ENCODE measurements at places on chromosomes 1 and 21. TPM values are rescaled to one million over a fixed set of nuclear protein-coding genes. Genes with fewer than 3 reads are reported as not detected.

PTPN7 gene
- total RNA-seq, result 6.2 TPM

PTGFR gene
- total RNA-seq, result 2.2 TPM

HSD11B1 gene
- total RNA-seq, result 2.0 TPM

ARHGAP30 gene
- total RNA-seq, result 7.7 TPM

TMCO1 gene
- total RNA-seq, result 40.4 TPM

COG2 gene
- total RNA-seq, result 24.8 TPM

AP4B1 gene
- total RNA-seq, result 8.0 TPM

DNA sequence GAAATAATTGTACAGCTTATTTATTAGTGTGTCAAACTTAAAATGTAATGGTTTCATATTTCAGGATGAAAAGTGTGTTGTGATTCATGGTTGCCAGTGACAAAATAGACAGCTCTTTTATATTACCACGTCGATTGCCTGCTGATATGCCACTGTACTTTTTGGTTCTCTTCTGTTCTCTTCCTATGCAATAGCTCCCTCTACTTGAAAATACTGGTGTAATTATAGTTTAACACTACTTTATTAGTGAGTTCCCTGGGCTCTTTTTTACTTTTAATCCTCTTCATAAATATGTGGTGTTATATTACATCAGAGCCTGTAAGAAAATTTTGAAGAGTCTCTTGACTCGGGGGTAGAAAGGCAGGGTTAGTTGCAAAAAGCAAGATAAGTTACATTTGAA is 111.3 kb downstream of the PATJ start:
- H3K36me3 ChIP-seq, result no peaks in the 10 kb centered on the region
- H3K27me3 ChIP-seq, result no peaks in the 10 kb centered on the region
- H3K4me3 ChIP-seq, result no peak overlapping the region
- no peak for DNase-seq
- H3K27ac ChIP-seq, result no peak overlapping the region

DNA sequence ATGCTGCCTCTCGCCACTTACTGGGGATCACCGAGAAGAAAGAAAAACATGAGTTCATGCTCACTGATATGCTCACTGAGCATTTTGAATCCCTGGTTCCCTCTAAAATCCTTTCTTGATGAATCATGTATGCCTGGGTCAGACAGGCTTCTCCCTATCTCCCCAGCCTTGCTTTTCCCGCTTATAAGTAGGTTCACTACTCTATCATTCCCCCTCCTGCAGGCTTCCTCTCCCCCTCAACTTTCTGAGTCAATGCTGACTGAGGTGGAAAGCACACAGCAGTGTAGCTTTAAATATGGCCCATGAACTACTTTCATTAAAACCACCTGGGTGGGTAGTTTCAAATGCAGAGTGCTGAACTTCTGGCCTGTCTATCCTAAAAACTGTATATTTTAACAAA is 41.7 kb downstream of the FMO4 start:
- no peak overlapping the region for H3K27ac ChIP-seq
- no peak for DNase-seq
- no peaks in the 10 kb centered on the region for H3K4me1 ChIP-seq
- H3K4me3 ChIP-seq, result no peak overlapping the region
- no peaks in the 10 kb centered on the region for H3K27me3 ChIP-seq

DNA sequence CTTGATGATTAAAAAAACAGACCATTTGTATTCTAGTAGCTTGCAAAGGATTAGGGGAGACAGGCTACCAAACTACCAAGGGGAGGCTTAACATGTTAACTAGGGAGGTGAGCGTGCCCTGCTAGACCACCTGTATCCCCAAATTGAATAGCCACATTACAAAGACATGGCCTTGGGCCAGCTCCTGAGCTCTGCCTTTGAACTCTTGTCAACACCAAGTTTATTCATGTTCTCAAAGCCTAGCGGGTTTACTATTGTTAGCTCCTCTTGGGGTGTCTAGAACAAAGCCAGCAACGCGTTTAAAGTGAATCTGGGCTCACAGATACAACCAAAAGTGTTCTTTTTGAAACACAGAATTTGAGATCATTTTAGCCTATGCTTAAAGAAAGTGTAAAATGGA is 36.3 kb downstream of the SMYD2 start:
- DNase-seq, result no peak
- H3K4me1 ChIP-seq, result no peaks in the 10 kb centered on the region

DNA sequence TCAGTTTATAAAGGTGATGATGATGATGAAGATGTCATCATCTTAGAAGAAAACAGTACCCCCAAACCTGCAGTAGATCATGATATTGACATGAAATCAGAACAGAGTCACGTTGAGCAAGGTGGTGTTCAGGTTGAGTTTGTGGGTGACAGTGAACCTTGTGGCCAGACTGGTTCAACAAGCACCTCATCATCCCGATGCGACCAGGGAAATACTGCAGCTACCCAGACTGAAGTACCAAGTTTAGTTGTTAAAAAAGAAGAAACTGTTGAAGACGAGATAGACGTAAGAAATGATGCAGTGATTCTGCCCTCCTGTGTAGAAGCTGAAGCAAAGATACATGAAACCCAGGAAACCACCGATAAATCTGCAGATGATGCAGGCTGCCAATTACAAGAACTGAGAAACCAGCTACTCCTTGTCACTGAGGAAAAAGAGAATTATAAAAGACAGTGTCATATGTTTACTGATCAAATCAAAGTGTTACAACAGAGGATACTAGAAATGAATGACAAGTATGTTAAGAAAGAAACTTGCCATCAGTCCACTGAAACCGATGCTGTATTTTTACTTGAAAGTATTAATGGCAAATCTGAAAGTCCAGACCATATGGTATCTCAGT is 16.0 kb upstream of the CHAF1B start:
- H3K36me3 ChIP-seq, result peaks cover 42% of the 10 kb centered on the region
- no peak for DNase-seq
- no peak overlapping the region for H3K27ac ChIP-seq
- no peaks in the 10 kb centered on the region for H3K4me1 ChIP-seq

DNA sequence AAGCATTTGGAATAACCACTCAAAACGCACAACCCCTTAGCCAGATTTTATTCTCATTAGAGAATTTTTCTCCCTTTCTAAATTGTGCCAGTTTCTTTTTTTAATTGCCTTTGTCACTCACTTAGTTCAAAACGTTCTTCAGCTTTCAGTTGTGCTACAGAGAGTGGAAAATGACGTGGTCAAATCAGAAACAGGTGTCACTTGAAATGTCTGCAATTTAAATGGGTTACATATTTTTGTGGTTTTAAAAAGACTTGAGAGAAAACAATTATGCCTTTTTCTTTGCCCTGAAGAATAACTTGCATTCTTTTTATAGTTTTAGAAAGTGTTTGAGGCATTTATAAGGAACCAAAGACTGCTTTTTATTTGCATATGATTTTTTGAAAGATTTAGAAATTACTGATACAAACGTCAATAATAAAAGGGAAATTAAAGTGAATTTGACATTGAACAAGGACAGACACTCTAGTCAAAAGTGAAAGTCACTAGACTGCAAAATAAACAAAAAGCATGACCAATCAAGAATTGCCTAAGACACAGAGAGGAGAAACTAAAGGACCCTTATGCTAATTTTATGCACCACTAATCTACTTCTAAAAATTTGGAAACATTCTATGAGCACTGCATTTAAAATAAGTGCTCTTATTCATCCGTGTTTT is 191.0 kb downstream of the TPR start:
- no peak for DNase-seq
- no peak overlapping the region for H3K4me3 ChIP-seq
- H3K36me3 ChIP-seq, result no peaks in the 10 kb centered on the region
- H3K27ac ChIP-seq, result no peak overlapping the region
- no peaks in the 10 kb centered on the region for H3K27me3 ChIP-seq
- H3K4me1 ChIP-seq, result no peaks in the 10 kb centered on the region

GRCh38 chr1:225525377-225525776 is 97.5 kb upstream of the LBR start:
- no peak for DNase-seq
- peaks cover 15% of the 10 kb centered on the region for H3K4me1 ChIP-seq
- H3K4me3 ChIP-seq, result no peak overlapping the region
- H3K27me3 ChIP-seq, result no peaks in the 10 kb centered on the region

DNA sequence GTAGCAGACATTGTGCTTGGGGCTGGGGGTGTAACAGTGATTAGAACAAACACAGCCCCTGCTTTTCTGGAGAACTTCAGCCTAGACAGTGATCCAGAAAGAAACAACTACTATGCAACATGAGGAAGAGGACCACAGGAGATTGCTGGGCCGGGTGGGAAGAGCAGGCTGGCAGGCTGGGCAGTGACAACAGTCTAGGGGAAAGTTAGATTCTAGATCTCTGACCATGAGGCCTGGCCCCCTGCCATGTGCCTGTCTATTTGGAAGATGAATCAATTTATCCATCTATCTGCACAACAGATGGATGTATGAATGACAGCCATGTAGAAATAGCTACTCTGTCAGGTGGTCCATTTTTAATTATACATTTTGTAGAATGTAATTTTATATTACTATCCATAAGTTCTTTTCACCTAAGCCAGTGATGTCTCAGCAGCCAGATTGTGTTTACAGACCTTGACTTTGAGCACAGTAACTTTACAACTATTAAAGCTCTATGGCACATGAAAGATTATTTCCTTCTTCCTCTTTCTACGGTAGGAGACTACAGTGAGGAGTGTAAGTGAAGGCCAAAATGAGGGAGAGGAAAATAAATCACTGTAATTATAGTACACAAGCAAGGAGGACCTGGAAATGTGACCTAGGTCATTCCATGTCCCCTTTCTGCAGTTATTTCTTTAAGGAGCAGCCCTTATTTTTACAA is 15.5 kb downstream of the CLIC6 start:
- H3K4me1 ChIP-seq, result no peaks in the 10 kb centered on the region
- H3K4me3 ChIP-seq, result no peak overlapping the region
- H3K27ac ChIP-seq, result no peak overlapping the region
- H3K27me3 ChIP-seq, result peaks cover 5% of the 10 kb centered on the region
- DNase-seq, result no peak
- no peaks in the 10 kb centered on the region for H3K36me3 ChIP-seq

DNA sequence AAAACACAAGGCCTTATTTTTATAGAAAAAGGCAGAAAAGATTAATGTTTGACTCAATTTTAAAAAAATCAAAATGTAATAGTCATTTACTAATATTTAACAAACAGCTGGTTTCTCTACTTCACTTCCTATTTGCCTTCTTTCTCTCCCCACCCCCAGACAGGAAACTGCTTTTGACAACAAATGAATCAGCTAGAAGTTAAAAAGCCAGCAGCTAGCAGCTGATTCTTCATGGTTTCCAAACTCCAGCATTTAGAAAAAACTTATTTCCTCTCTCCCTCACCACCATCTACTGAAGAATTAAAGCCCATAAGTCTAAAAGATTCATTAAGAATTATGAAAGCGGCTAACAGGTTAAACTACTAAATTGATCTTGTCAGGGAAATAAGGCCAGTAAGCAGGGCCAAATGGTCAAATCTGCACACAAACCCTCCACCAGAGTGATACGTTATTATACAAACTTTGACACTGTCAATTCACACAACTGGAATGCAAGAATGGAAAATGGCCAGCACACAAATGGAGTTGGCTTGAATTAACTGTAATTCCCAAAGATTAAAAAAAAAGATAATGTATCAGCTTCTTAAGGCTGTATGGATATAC is 4.0 kb downstream of the WDR26 start:
- DNase-seq, result no peak
- H3K36me3 ChIP-seq, result peaks cover 6% of the 10 kb centered on the region
- peak overlapping the region; percentile 89 for H3K27ac ChIP-seq
- H3K4me1 ChIP-seq, result peaks cover 77% of the 10 kb centered on the region
- H3K4me3 ChIP-seq, result peak overlapping the region; percentile 88

DNA sequence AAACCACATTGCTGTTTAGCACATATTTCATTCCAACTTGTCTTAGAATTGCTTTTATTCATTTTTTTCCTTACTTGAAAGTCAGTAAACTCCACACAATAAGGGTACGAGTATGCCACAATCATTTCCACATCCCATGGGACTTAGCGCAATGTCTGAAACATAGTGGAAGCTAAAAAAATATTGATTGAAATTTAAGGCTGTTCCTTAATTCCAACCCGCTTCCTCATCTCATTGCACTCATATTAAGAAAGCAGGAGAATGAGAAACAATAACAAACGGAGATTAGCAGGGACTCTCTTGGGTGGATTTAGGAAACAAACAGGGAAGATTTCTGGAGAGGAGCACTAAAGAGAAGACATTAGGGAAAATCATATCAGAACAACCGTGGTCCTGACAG is 39.3 kb upstream of the RGS4 start:
- no peak overlapping the region for H3K27ac ChIP-seq
- no peaks in the 10 kb centered on the region for H3K36me3 ChIP-seq
- no peaks in the 10 kb centered on the region for H3K4me1 ChIP-seq
- H3K4me3 ChIP-seq, result no peak overlapping the region
- DNase-seq, result no peak

- no peak for DNase-seq
- H3K27me3 ChIP-seq, result no peaks in the 10 kb centered on the region
- H3K36me3 ChIP-seq, result no peaks in the 10 kb centered on the region
- H3K4me1 ChIP-seq, result peaks cover 39% of the 10 kb centered on the region
- peak overlapping the region; percentile 83 for H3K27ac ChIP-seq
Observed at GRCh38 chr1:85258536-85259117, 835 bp downstream of the C1orf52 start.

DNA sequence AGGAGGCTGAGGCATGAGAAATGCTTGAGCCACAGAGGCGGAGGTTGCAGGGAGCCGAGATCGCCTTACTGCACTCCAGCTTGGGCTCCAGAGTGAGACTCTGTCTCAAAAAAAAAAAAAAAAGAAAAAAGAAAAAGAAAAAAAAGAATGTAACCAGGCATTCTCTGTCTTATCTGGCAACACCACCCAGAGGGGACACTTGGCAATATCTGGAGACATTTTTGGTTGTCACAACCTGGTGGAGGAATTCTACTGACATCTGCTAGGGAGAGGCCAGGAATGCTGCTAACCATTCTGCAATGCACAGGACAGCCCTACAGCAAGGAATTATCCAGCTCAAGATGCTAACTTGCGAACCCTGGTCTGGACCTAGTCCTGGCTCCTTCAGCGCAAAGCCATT is 2.3 kb upstream of the CNR2 start:
- H3K36me3 ChIP-seq, result no peaks in the 10 kb centered on the region
- no peaks in the 10 kb centered on the region for H3K27me3 ChIP-seq
- DNase-seq, result no peak
- peaks cover 19% of the 10 kb centered on the region for H3K4me1 ChIP-seq

GRCh38 chr1:15947382-15948090 is 28.4 kb downstream of the ZBTB17 start:
- no peak for DNase-seq
- peak overlapping the region; percentile 91 for H3K27ac ChIP-seq
- H3K27me3 ChIP-seq, result no peaks in the 10 kb centered on the region
- peaks cover 56% of the 10 kb centered on the region for H3K36me3 ChIP-seq
- peaks cover 43% of the 10 kb centered on the region for H3K4me1 ChIP-seq

DNA sequence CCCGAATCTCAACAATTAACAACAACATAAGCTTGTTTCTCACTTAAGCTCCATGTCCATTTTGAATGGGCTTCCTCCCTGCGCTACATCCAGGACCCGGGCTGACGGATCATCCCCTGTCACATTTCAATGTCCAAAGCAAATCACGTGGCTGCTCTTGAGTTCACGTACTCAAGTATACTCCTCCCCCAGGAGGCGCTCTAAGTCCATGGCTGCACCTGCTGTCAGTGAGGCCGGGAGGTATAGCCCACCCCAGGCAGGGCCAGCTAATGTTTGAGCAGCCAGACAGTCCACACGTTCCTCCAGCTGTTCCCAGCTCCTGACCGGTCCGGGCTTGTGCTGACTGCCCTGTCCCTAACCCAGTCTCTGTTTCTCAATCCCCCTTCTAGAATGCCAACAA is 220.8 kb downstream of the SLC35F3 start:
- no peak for DNase-seq
- H3K36me3 ChIP-seq, result no peaks in the 10 kb centered on the region
- H3K27me3 ChIP-seq, result no peaks in the 10 kb centered on the region
- no peaks in the 10 kb centered on the region for H3K4me1 ChIP-seq

GRCh38 chr1:209379280-209379679 is 204.2 kb upstream of the CAMK1G start:
- no peak overlapping the region for H3K27ac ChIP-seq
- DNase-seq, result no peak
- no peak overlapping the region for H3K4me3 ChIP-seq
- H3K4me1 ChIP-seq, result no peaks in the 10 kb centered on the region
